ENCODE measurements at places on chromosomes 2 and 18.

GRCh38 chr2:217886091-217886490 is 116.7 kb downstream of the TNS1 start:
- no peak for DNase-seq

GRCh38 chr2:218010140-218010983 is 7.6 kb upstream of the TNS1 start:
- DNase-seq: peak; percentile 5

DNA sequence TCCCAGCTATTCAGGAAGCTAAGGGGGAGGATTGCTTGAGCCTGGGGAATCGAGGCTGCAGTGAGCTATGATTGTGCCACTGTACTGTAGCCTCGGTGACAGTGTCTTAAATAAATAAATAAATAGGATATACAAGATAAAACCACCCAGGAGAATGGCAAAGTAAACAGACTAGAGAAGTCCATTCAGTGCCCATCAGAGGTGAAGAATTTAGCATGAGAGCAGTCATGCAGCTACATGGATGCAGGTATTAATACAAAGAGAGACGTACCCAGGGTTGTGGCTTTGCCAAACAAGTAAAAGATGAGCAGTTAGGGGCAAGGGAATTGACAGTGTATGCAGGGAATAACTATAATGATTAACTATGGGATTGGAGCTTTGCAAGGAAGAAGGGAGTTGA is 8.1 kb downstream of the STPG4 start:
- no peak for DNase-seq

DNA sequence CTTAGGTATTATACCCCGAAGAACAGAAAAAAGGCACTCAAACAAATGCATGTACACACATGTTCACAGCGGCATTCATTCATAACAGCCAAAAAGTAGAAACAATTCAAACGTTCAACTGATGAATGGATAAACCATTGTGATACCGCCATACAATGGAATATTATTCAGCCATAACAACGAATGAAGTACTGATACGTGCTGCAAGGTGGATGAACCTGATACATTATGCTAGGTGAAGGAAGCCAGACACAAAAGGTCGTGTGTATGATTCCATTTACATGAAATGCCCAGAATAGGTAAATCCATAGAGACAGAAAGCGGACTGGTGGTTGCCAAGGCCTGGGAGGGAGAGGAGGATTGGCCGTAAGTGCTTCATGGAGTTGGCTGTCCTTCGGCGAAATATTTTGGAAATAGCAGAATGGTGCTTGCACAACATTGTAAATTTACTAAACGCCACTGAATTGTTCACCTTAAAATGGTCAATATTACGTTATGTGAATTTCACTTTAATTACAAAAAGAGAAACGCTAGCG is 750 bp upstream of the RMP24 start:
- DNase-seq: no peak

- no peak for DNase-seq
These were observed 260.1 kb upstream of the RAB6C start for GRCh38 chr2:129719335-129719734.

- no peak for DNase-seq
These were observed 7.7 kb downstream of the ACVR1C start for GRCh38 chr2:157620956-157621355.

- no peak for DNase-seq
These were observed 322.1 kb upstream of the CHAC2 start for GRCh38 chr2:53445383-53446070.

GRCh38 chr2:199663157-199663556 is 187.8 kb downstream of the FTCDNL1 start:
- no peak for DNase-seq

DNA sequence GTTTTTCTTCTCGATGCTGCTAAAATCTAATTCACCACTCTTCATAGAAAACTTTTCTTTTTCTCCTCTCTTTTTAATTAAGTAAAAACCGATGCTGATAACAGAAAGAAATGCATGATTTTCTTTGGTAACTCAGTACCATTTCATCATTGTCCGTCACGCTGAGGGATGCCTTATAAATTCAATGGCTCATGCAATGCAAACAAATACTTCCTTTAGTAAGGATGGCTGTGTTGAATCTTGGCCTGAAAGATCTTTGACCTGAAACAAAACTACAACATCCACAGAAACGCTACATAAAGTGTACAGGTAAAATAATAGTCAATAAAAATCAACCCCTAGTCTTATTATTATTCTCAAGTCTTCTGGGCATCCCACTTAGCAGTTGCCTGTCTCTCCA is 261.4 kb downstream of the SLC8A1 start:
- no peak for DNase-seq

- no peak for DNase-seq
These were observed 1634.4 kb upstream of the DDX18 start for GRCh38 chr2:116180072-116180471.

DNA sequence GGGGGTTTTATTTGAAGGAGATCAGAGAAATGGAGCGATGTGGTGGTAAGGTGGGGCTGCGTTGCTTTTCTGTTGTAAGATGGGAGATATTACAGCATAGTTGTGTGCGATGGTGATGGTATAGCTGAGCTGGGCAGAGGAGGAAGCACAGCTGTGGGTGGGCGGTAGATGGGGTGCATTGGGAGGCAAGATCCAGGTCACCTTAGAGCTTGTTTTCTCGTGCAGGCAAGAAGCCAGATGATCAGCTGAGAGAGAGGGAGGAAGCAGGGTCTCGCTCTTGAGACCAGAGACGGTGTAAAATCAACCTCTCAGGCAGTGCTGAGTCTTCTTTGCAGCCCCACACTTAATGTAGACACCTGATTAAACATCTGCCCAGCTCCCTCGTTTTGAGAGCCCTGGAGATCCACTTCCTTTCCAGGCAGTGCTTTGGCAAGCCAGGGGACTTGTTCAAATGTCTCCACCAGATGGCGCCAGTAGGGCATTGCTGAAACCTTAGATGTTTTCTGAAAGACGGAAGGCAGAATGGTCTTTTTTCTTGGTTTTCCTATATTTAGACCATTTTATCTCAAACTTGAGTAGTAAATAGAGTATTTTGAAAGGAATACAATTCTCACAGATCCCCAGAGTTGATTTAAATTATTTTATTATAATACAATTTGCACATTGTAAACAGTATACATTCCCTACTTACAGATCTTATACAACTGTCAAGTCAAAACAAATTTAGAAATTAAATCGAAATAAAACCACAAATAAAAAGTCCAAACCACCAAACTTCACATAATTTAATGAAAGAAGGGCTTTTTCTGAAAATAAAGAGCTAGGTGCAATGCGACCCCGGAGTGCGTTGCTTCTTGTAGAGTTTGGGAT is 21.1 kb upstream of the LYPD6B start:
- DNase-seq: peak; percentile 40

- DNase-seq: no peak
These were observed at the start of gene RSAD2 for GRCh38 chr2:6877402-6878304. TSS of gene RSAD2 (plus strand) at chr2:6877777. CDS start at chr2:6877801, 24 bp downstream.

DNA sequence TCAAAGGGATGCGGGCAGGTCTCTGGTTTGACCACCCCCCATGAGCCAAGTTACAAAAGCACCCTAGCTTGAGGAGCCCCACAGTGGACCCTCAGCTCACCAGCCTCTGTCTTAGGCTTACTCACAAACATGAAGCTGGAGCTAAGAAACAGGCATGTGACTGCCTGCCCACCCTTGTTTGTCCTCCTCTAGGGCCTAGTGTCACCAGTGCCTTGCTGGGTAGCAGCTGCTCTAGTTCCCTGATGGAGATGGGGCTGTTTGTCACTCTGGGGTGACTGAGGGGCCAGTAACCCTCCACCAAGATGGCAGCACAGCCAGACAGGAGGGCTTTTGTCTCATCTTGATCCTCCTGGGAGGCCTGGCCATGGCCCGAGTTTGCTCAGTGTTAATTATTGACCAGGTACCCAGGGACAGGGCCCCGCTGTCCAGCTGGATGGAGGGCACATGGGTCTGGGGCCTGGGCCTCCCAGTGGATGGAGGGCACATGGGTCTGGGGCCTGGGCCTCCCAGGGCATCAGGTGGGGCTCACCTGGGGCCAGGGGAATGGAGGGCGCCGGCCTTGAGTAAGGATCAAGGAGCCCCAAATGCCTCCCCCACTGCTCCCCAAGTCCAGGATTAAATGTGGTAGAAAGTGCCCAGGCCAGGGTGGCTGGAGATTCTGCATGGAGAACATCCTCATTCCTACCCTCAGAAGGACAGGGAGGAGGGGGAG is 185.9 kb upstream of the HAAO start:
- no peak for DNase-seq

- DNase-seq: no peak
These were observed 165.5 kb downstream of the GCA start for GRCh38 chr2:162509288-162509968.

DNA sequence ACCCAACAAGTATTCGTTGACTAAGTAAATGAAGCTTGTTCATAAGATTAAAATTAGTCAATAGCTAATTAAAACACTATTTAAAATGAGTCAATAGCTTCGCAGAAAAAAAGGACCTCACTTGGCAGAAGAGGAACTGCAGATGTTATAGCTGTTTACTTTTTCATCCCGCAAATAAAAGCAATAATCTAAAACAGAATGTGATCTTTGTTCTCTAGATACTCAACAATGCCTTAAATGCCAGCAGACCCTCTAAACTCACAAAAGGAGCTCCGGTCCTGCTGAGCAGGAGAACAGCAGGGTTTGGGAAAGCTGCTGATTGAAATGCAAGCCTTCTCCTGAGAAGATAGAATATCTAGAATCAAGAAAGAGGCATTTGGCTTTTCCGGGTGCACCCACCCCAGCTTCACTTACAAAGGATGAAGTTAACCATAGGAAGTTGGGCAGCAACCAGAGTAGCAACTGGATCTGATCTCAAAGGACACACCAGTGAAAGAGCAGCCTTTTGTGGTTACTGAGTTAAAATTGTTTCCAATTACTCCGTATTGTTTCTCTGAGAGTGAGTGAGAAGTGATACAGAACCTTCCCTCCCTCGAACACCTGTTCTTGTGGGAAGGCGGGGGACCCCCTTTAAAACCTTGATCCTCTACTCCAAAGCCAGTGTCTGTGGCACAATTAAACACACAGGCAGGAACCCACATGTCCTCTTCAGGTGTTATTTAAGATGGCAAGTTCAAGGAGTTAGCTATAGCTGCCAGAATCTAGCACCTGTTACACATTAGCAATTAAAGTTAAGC is 6.8 kb downstream of the CCBE1 start:
- no peak for DNase-seq

- no peak for DNase-seq
These were observed 39.3 kb upstream of the SLC35G4 start for GRCh38 chr18:11570073-11570588.

DNA sequence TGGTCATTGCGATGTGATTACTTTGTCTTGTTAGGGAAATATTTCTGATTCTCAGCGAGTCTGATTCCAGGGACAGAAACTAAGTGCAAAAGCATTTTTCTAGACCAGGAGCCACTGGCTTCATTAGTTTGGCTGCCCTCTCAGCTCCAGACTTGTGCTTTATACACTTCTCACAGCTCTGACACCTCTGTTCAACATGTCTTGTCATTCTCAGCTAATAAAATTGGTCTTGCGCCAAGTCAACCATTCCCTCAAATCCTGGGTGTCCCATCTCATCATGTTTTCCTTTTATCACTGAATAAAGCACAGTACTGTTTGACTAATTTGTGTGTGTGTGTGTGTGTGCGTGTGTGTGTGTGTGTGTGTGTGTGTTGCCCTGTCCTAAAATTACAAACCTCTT is 215.5 kb upstream of the EPHA4 start:
- no peak for DNase-seq

DNA sequence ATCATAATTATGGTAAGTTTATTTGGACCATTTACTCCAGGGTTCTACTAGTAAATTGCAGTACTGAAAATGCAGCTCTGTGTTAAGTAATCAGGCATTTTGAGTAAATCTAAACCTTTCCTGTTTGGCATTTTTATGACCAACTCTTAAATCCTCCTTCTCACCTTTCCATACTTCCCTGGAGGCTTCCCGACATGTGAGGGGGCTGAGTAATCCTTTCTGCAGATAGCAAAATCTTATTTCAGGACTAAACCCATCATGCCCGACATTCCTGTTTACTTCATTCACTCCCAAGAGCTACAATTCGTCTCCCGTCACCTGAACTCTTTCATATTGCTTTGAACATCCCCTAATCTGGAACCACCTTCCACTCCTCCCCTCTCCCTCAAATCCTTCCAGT is 296.6 kb downstream of the IKZF2 start:
- no peak for DNase-seq

DNA sequence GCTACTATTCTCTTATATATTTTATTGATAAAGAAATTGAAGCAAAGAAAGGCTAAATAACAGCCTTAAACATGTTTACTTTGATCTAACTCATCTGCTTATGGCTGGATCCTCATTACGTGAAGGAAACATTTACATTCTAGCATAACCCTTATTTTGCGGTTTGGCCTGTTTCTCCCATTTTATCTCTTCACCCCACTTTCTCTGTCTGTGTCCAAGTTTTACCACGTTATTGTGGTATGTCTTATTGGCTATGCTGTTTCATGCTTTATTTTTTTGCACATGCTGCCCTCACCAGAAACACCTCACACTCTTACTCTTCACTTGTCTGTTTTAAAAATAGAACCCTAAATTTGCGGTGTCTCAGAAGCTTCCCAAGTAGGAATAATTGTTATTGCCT is 78.5 kb downstream of the RPIA start:
- DNase-seq: no peak

DNA sequence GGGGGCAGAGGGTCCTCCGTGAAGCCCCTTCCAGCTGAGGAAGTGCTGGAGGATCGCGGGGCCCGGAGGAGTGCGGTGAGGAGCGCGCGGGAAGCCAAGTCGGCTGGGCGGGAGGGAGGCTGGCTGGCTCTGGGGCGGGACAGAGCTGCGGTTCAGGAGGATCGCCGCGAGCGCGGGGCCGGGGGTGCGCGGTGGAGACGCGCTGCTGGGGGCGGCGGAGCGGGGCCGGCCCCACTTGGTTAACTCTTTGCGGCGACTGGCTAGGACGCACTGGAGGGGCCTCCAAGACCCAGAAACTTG is 464 bp downstream of the CYBRD1 start:
- no peak for DNase-seq

GRCh38 chr2:138503087-138503442 is 1.5 kb downstream of the SPOPL start:
- no peak for DNase-seq

DNA sequence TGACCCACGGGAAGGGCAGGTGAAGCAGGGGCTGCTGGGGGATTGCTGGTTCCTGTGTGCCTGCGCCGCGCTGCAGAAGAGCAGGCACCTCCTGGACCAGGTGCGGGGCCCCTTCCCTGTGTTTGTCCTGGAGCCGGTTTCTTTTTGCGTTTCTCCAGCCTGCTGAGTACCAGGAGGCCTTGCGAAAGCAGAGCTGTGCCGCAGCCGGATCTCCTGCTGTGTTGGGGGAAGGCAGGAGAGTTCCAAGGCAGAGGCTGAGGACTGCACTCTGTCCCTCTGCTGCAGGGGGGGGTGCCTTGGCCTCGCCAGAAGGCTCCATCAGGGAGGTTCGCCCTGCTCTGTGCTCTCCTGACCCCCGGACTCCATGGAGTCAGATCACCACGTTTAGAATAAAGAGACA is 2.8 kb downstream of the CAPN10 start:
- DNase-seq: no peak

DNA sequence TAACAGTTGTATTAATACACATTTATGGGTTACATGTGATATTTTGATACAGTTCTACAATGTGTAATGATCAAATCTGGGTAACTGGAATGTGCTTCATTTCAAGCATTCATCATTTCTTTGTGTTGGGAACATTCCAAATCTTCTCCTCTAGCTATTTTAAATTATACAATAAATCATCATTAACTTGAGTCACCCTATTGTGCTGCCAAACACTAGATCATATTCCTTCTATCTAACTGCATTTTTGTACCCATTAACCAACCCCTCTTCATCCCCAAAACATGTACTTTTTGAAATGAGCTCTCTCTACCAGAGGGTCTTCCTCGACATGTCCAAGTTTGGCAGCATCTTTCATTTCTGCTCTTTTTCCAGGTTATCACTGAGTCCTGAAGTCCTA is 81.1 kb upstream of the TTC39C start:
- no peak for DNase-seq

- no peak for DNase-seq
These were observed 109.0 kb downstream of the AQP4 start for GRCh38 chr18:26756556-26756955.
